Activated CD8-positive, alpha-beta T cell treated with anti-CD3 and anti-CD28 coated beads for 36 hours (primary cell): ENCODE measurements at places on chromosomes 12 and 14. TPM values are rescaled to one million over a fixed set of nuclear protein-coding genes. Genes with fewer than 3 reads are reported as not detected.

DNA sequence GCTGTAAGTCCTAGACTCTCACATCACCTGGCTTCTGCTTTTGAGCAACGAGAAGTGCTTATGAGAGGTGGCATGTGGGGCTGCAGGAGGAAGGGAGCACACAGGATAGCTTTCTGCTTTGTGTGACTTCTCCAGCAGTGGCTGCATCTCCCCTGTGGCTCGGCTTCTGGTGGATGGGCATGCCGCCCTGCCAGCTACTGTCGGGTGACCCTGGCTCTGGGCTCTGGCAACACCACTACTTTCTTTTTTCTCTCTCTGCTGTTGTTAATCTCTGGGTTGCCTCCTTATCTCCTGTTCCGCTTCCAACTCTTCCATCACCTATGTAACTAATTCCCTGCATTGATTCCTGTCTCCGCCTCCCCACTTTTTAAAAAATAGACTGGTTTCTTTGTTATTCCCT, 209.1 kb upstream of the DAAM1 start:
- H3K36me3 ChIP-seq: no peaks in the 10 kb centered on the region
- no peak overlapping the region for H3K4me3 ChIP-seq
- H3K27me3 ChIP-seq: no peaks in the 10 kb centered on the region
- no peak overlapping the region for H3K27ac ChIP-seq
- no peak for DNase-seq
- H3K4me1 ChIP-seq: no peaks in the 10 kb centered on the region

DNA sequence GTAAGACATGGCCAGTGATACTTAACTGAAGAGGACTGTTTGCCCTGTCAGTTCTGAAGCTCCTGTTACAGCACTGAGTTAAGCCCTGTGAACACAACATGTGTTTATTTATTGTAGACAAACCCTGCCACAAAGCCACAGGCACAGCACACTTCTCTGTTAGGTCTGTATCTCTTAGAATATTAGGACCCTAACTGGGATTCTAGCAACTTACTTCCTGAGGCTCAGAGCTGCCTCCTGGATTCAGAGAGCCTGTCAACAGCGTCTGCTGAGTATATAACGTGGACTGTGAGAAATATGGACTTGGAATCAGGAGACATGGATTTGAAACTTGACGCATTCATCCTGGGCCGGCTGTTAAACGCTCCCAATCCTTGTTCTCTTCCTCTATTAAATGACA, 135.0 kb upstream of the HIF1A start:
- no peak for DNase-seq
- no peaks in the 10 kb centered on the region for H3K27me3 ChIP-seq
- H3K4me1 ChIP-seq: peaks cover 51% of the 10 kb centered on the region

DNA sequence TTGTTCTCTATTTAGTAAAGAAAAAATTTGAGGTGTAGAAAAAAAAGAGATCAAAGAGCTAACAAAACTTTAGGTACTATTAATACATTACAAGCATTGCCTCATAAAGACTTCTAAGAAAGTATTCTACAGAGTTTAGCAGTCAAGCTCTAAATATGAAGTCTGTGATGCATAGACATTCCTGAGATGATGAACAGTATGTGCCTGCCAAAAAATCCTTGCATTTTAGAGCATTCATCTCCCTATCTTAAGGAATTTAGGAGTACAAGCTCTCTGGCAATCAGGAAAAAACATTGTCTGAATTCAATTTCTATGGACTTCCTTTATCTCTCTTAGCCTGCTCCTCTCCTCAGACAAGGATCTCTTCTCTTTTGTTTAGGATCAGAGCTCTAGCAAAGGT, 202.6 kb upstream of the LRFN5 start:
- no peak overlapping the region for H3K27ac ChIP-seq
- H3K4me1 ChIP-seq: no peaks in the 10 kb centered on the region
- no peak for DNase-seq
- H3K36me3 ChIP-seq: no peaks in the 10 kb centered on the region
- H3K27me3 ChIP-seq: no peaks in the 10 kb centered on the region
- H3K4me3 ChIP-seq: no peak overlapping the region

GRCh38 chr14:83568141-83568540, 1961.8 kb upstream of the FLRT2 start:
- H3K27me3 ChIP-seq: no peaks in the 10 kb centered on the region
- DNase-seq: no peak
- no peaks in the 10 kb centered on the region for H3K4me1 ChIP-seq
- no peak overlapping the region for H3K4me3 ChIP-seq

- H3K4me3 ChIP-seq: no peak overlapping the region
- no peaks in the 10 kb centered on the region for H3K36me3 ChIP-seq
- H3K27me3 ChIP-seq: no peaks in the 10 kb centered on the region
- H3K4me1 ChIP-seq: peaks cover 1% of the 10 kb centered on the region
- no peak overlapping the region for H3K27ac ChIP-seq
- no peak for DNase-seq
These were observed 13.6 kb upstream of the TFCP2 start for GRCh38 chr12:51186465-51187085.

GRCh38 chr14:105138021-105138541, 30.5 kb downstream of the JAG2 start:
- peaks cover 3% of the 10 kb centered on the region for H3K27me3 ChIP-seq
- no peaks in the 10 kb centered on the region for H3K4me1 ChIP-seq

GRCh38 chr14:69629225-69630127, 18.1 kb downstream of the SUSD6 start:
- no peaks in the 10 kb centered on the region for H3K27me3 ChIP-seq
- peak; percentile 45 for DNase-seq
- peak overlapping the region; percentile 63 for H3K27ac ChIP-seq
- H3K36me3 ChIP-seq: peaks cover 15% of the 10 kb centered on the region

GRCh38 chr14:60106339-60106738, 14.6 kb downstream of the PCNX4 start:
- no peak overlapping the region for H3K27ac ChIP-seq
- H3K4me1 ChIP-seq: peaks cover 36% of the 10 kb centered on the region
- H3K27me3 ChIP-seq: no peaks in the 10 kb centered on the region

DNA sequence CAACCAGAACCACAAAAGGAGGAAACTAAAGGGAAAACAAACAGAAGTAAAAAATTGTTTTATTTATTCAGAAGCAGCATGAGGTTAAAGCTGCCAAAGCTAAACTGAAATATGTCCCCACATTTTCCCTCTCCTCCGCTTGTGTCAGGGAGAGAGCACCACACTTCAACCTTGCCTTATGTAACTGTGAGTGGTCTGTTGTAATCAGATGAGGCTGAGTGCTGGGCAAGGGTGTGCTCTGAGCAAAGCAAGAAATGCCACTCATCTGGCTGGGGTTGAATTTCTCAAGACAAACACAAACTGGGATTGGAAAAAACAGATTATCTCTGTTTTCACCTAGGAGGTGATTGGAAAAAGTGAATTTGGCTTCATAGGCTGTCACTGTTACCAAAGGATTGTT, 12.2 kb downstream of the CAPZA3 start:
- no peaks in the 10 kb centered on the region for H3K36me3 ChIP-seq
- no peak overlapping the region for H3K4me3 ChIP-seq
- no peaks in the 10 kb centered on the region for H3K27me3 ChIP-seq
- DNase-seq: no peak
- H3K4me1 ChIP-seq: no peaks in the 10 kb centered on the region
- no peak overlapping the region for H3K27ac ChIP-seq

Gene ESPL1
- 62.1 TPM for total RNA-seq

Gene FBLN5
- 1.4 TPM for total RNA-seq

Gene DEPDC4
- 1.6 TPM for total RNA-seq

Gene DBX2
- total RNA-seq: not detected

Gene BDKRB2
- total RNA-seq: not detected

Gene NTF3
- not detected for total RNA-seq
